ENCODE measurements at places on chromosomes 3 and 15. TPM values are rescaled to one million over a fixed set of nuclear protein-coding genes. Genes with fewer than 3 reads are reported as not detected.

Gene MED12L
- 0.07 TPM for total RNA-seq

Gene CCR8
- not detected for total RNA-seq

Gene LRRN1
- not detected for total RNA-seq

Gene ZBTB47
- total RNA-seq: 11.6 TPM

Gene XXYLT1
- total RNA-seq: 51.2 TPM

Measured in mammary microvascular endothelial cell (primary cell).